Endodermal cell (in vitro differentiated cells): ENCODE measurements at places on chromosomes 13 and 19.

GRCh38 chr19:54461613-54462012, 2.0 kb downstream of the LENG9 start:
- DNase-seq: no peak

- DNase-seq: no peak
Observed at GRCh38 chr19:42392165-42392564, 2.1 kb upstream of the CNFN start.

- no peak for DNase-seq
Observed at GRCh38 chr19:34179066-34179465, 6.8 kb downstream of the LSM14A start.

DNA sequence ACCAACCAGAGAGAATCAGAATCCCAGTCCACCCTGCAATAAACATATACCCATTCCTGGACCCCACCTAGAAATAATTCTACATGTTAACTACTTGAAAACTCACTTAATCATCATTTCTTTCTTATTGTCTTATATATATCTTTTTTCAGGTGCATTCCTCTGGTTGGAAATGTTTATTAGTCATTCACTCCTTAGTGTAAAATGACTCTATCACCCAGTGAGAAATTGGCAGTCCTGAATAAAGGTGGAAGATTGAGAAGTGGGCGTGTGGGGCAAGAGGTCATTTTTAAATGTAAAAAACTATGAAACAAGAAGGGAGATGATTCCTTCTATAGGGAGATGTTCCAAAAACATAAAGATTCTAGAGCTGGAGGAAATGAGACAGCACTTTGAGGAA, 101.2 kb upstream of the MBNL2 start:
- no peak for DNase-seq
